ENCODE measurements at places on chromosomes 7 and 10.

DNA sequence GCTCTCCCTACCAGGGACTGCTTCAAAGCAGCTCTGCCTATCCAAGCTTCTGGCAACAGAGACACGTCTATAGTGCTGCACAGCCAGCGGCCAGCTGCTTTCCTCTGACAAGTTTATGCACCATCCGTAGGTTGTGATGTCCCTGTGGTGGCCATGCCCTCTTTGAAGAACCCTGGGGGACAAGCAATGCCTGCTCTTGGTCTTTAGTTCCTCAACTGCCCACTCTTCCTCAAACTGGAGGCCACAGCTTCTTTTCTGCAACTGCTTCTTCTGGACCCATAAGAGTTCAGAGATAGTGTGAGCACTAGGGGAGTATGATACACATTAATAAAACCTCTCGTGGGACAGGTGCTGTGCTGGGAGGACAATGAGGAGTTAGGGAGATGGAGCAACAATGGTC is 164.9 kb downstream of the ELMO1 start:
- DNase-seq, result no peak

- DNase-seq, result no peak
Measured at GRCh38 chr7:105337529-105337928, 51.2 kb downstream of the SRPK2 start.

GRCh38 chr10:60943316-60944057 is 498 bp downstream of the RHOBTB1 start:
- no peak for DNase-seq

GRCh38 chr10:43204042-43204942 is 62.6 kb downstream of the RASGEF1A start:
- no peak for DNase-seq

- no peak for DNase-seq
Measured at GRCh38 chr10:72785409-72785808, 93.5 kb downstream of the MCU start.

GRCh38 chr7:133428876-133429275 is 176.0 kb downstream of the EXOC4 start:
- DNase-seq, result no peak

- no peak for DNase-seq
Measured at GRCh38 chr10:71188201-71188600, 24.2 kb upstream of the UNC5B start.

DNA sequence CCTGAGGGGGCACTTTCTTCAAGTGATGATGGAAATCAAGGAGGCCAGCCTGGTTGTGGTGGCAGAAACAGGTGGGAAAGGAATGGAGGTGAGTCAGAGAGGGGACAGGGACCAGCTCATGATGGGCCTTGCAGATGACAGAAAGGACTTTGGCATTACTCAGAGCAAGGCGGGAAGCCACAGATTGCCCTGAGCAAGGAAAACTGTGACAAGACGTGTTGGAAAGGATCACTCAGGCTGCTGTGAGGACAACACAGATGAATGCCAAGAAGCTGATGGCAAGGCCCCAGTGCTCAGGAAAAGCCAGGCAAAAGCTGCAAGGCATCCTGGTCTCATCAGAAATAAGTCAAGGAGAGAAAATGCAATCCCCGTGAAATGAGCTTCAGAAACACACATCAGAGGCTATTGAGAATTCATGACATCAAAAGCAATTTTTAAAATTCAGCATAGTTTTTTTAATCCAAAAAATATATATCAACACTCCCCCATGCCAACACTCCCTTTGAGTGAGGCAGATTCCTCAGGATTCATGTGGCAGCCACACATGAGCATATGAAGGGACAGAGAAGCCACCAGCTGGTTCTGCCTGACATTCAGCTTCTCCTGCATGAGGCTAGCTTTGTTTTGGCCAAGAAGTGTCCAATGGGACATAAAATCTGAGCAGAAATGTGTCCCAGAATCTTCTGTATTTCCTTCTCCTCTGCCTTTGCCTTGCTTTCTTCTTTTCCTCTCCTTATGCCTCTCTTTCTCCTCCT is 244.5 kb upstream of the MYO3A start:
- DNase-seq, result no peak

DNA sequence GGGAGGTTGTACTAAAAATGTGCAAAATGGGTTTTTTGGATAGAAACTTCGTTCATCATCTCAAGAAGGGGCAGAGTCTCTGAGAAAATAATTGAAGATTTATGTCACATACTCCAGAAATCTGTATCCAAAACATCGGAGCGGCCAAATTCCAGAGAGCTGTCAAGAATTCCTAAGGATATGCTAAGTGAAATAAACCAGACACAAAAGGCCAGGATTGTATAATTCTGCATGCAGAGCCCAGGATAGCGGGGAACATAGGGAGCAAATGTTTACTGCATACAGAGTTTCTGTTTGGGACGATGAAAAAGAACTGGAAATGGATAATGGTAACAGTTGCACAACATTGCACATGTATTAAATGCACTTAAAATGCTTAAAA is 224.2 kb upstream of the AUTS2 start:
- DNase-seq, result no peak

GRCh38 chr7:146575903-146576302 is 459.3 kb downstream of the CNTNAP2 start:
- no peak for DNase-seq

DNA sequence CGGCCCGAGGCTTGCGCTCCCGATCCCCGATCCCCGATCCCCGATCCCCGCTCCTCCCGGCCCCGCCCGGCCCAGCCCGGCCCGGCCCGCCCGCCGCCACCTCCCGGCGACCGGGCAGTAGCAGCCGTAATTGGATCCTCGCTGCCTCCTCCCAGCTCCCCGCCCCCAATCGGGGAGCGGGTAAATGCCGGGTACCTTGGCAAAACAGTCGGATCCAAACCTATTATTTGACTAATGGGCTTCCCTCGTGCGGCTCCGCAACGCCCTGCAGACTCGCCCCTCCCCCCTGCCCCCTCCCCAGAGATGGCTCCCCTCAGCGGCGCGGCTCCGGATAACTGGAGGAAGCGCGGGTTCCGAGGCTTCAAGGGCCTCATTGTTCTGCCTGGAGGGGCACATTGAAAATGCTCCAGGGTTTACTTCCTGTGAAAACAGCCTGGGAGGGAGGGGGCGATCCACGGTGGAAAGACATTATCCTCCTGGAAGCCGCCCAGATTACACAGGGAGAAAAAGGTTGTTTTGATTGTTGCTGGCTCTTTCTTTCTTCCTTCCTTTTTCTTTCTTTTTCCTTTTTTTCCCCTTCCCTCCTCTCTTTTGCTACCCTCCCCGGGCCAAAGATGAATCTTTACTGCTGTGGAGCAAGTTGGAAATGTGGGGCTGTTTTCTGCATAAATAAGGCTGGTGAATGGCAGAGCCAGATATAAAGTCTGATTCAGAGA is 94.7 kb upstream of the ZMIZ1 start:
- DNase-seq, result peak; percentile 46

- no peak for DNase-seq
Measured at GRCh38 chr10:49235392-49235791, 47.2 kb upstream of the TMEM273 start.

- DNase-seq, result no peak
Measured at GRCh38 chr7:99324559-99324958, 1.1 kb upstream of the ARPC1A start.

GRCh38 chr10:28996947-28997551 is 291.8 kb upstream of the LYZL1 start:
- DNase-seq, result no peak

- no peak for DNase-seq
Measured at GRCh38 chr10:74525885-74526284, 300.5 kb upstream of the KAT6B start.

DNA sequence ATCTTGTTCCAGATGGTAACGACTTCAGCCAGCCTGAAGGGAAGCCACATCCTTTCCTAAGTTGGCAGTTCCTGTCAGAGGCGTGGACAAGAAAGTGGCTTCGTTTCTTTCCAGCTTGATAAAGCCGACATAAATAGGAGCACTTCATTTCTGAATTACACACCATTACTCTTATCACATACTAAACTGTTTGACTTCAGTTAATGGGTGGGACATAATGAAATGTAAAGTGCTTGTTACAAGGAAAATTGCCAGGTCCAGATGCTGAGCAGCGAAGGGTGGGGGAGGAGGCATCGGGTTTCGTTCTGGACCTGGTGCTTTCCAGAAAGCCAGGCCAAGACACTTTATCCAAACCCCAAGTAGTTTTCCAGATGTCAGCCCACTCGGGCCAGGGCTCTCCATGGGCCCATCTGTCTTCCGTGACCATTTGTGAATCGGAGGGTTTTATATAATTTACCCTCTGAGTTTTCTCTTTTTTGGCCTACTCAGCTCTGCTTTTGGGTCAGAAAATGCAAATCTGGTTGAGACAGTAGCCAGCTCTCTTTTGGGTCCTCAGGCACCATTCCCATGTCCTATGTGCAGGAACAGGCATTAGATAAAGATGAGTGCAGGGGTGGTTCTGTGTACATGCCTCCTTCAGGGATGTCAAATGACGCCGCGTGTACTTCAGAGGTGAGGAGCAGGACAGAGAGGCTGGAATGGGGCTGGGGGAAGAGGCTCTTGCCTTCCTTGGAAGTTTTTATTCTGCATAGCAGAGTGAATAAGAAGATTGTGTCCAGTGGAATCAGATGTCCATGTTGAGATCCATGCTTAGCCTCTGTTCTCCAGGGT is 90.2 kb downstream of the TACC2 start:
- no peak for DNase-seq

GRCh38 chr10:77566236-77566635 is 71.4 kb downstream of the KCNMA1 start:
- DNase-seq, result no peak

DNA sequence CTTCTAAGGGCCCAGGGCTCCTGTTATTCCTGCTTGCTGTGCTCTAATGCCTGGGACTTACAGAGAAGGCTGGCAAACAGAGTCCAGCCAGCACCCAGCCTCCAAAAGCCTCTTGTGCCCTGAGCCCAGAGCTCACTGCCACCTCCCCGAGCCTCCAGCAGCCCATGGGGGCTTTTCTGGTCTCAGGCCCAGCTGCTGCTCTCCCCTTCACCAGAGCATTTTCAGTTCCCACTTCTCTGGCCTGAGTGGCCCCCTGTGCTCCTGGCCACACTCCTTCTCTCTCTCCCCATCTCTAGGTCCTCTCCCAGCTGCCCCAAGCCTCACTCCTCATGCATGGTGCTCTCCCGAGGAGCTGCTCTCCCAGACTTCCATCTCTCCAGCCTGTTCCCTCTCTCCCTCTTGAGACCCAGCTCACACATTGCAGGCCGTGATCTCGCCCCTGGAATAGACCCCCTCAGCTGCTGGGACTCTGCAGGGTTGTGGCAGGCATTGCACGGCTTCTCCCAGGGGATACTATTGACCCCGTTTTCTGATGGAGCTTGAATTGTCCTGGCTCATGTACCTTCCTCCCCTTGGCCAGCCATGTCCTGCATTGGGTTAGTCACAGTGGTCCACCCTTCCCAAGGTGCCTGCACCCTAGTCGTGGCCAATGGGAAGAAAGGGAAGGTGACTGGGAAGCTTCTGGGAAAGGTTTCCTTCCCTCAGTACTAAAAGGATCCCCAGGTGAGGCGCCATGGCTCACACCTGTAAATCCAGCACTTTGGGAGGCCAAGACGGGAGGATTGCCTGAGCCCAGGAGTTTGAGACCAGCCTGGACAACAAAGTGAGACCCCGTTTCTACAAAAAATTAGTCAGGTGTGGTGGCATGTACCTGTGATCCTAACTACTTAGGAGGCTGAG is 9.0 kb upstream of the RASSF4 start:
- no peak for DNase-seq

- no peak for DNase-seq
Measured at GRCh38 chr7:515628-516027, 4.0 kb downstream of the PDGFA start.

GRCh38 chr10:131533846-131534526 is 222.5 kb upstream of the TCERG1L start:
- DNase-seq, result no peak

- no peak for DNase-seq
Measured at GRCh38 chr7:111010798-111011197, 80.1 kb upstream of the LRRN3 start.

DNA sequence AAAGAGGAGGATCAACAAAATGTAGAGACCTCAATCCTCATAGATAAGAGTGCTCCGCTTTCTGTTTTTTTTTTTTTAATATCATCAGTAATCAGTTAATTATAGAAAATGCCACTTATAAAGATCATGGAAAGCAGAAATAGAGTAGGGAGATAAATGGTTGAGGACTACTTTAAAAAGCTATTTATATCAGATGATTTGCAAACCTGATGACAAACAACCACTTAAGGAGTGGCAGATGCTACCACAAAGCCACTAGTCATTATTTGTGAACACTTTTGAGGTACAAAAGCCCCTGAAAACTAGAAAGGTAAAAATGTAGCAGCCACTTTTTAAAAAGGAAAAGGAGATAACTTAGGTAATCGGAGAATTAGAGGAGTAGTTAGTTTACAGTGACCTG is 99.0 kb upstream of the CYP26C1 start:
- no peak for DNase-seq

Data from GM12892 (cell line).